NCI-H1105 treated with DMSO at 0.1 percent for 48 hours (cell line): ENCODE measurements at places on chromosomes 7 and 10.

- DNase-seq, result no peak
Observed at GRCh38 chr7:37150856-37151255, 297.8 kb downstream of the ELMO1 start.

- no peak for DNase-seq
Observed at GRCh38 chr7:124364283-124364682, 331.4 kb upstream of the TMEM229A start.

DNA sequence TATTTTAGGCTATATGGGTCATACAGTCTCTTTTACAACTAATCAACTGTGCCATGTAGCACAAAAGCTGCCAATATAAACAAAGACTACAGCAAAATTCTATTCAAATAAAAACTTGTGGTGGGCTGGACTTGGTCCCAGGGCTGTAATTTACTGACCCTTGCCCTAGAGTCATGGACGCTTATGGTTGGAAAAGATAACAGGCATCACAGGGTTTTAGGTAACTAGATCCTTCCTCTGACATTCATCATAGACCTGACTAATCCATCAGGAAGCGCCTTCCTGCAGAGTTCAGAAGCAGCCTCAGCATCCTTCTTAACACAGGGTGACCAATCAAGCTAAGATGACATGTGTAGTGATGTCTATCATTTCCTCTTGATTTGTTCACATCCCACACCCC lies 40.2 kb upstream of the GPAM start:
- DNase-seq, result no peak

GRCh38 chr7:149570784-149571183 lies 73.2 kb upstream of the ZNF746 start:
- DNase-seq, result no peak
